ENCODE measurements at places on chromosomes 16 and 17.

- DNase-seq: no peak
These were observed 51.4 kb downstream of the MFSD11 start for GRCh38 chr17:76789235-76789788.

GRCh38 chr17:12613566-12613965 lies 52.1 kb upstream of the MYOCD start:
- no peak for DNase-seq

DNA sequence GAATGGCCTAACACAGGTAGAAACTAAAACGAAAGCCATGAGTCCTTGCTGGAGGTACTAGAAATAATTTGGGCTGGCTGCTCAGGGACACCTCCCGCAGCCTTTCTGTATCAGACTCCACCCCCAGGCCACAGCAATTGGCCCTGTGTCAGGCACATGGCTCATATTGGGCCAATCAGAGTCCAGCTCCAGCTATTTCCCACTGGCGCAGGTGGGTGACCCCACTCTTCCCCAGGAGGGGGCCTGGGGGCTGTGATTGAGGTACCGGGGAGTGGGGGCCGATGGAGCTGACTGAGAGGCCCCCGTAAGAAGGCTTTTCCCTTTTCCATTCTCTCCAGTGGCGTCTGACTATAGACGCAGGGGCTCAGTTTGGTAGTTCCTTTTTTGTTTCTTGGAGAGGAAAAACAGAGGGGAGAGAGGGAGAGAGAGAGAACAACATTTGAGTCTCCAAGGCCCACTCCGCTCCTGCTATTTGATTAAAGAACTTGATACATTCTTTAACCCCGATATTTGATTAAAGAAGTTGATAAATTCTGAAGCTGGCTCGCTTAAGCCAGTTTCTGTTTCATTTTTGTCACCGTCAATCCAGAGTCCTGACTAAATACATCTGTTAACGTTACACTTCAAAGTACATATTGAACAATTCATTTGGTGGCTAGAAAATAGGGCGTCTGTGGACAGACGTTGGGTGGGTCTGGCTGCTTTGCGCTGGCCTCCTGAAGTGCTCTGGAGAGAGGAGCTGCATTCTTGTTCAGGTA lies 26.3 kb downstream of the FOXL1 start:
- no peak for DNase-seq

DNA sequence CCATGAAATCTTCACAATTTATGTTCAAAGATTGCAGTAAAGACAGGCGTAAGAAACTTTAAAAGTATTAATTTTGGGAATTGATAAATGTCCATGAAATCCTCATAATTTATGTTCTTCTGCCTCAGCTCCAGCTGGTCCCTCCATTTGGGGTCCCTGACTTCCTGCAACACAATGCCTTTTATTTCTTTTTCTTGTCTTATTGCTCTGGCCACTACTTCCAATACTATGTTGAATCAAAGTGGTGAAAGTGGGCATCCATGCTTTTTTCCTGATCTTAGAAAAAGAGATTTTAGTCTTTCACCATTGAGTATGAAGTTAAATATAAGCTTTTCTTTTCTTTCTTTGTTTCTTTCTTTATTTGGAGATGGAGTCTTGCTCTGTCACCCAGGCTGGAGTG lies 14.3 kb downstream of the TAT start:
- no peak for DNase-seq

- DNase-seq: no peak
These were observed 18.3 kb downstream of the CIITA start for GRCh38 chr16:10895053-10895946.

- no peak for DNase-seq
These were observed 335.3 kb downstream of the CNTNAP4 start for GRCh38 chr16:76612497-76612896.

DNA sequence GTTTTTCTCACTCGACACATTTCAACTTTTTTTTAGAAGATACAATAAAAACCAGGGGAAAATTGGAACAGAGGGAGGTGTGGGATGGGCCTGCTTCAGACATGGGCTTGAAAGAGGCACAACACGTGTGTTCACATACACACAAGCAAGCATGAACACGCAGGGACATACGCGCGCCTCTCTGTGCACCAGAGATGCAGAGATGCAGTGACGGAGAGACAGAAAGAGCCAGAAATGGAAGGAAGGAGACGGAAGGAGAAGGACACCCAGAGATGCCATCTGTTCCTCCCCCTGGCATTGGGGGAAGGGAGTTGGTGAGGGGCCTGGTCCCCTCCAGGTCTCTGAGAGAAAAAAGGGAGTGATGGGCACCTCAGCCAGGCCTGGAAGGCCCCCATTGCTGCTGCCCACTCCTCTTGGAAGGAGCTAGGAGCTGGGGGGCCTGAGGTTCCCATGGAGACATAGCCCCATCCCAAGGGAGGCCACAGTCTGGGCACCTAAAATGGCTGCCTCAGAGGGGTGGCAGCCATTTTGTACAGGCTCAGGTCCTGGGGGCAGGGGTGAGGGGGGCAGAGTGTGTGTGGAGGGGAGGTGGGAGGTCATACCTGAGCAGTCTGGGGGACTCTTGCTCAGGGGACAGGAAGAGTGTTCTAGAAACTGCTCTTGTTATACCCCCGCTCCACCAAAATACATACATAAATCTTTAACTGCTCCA lies 3.8 kb upstream of the NEUROD2 start:
- DNase-seq: no peak

GRCh38 chr17:42531455-42532354 lies 4.3 kb upstream of the NAGLU start:
- DNase-seq: no peak

DNA sequence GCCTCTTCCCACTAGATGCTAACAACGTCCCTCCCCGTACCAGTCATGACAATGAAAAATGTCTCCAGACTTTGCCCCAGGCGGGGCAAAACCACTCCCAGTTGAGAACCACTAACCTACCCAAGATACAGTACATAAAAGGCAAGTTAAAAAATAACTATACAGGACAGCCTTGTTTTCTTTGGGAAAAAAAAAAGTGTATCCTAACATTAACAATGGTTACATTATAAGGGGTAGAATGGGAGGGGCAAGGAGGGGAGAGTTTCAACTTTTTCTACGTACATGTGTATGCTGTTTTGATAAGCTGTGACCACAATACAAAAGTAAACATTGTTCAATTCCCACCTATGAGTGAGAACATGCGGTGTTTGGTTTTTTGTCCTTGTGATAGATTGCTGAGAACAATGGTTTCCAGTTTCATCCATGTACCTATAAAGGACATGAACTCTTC lies 94.9 kb downstream of the TOX3 start:
- DNase-seq: no peak
